Activated CD4-positive, alpha-beta T cell treated with anti-CD3 and anti-CD28 coated beads, Interleukin-2, amount 50 U/mL, for 1 hour (primary cell): ENCODE measurements at places on chromosomes 3 and 15.

- no peak for DNase-seq
Measured at GRCh38 chr15:33048255-33048654, 146.3 kb downstream of the FMN1 start.

- peak; percentile 54 for DNase-seq
Measured at GRCh38 chr3:8987645-8988383, 24.5 kb upstream of the RAD18 start.

GRCh38 chr15:71129669-71130068, 14.4 kb downstream of the THSD4 start:
- DNase-seq, result no peak

- no peak for DNase-seq
Measured at GRCh38 chr3:112327371-112327951, 5.5 kb upstream of the CD200 start.

DNA sequence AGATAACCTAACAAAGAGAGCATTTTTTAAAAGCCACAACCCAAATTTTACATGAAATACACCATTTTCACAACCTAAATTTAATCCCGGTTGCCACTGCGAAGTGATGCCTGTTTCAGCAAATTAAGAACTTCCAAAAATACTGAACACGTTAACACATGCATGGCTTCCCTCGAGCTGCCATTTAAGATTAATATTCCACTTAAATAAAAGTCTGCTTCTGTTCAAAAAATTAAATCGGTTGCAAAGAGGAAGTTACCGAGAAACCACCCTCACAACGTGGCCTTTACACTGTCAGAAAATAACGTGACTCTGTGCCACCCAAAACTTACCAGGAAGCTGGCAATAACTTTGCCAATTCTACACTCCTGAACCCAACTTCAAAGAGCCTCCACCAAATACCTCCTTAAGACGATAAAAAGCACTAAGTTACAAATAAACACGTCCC, 1.2 kb downstream of the TBL1XR1 start:
- DNase-seq, result peak; percentile 20

DNA sequence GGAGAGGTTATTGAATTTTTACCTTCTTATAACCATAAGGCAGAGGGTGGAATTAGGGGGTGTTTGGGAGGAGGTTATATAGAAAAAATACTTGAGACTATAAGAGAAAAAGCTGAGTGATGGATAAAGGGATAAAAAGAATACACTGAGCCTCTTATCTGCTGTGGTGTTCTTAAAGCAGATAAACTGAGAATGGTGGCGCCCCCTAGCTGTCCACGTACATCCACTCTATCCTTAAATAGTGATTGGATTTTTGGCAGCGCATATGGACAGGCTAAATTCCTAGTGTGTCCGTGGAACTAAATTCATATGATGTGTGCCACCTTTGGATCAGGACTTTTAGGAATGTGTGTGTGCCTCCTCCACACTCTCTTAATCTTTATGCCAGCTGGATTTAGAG, 121.1 kb downstream of the OXSM start:
- peak; percentile 36 for DNase-seq
